ENCODE measurements at places on chromosomes 13 and 19.

DNA sequence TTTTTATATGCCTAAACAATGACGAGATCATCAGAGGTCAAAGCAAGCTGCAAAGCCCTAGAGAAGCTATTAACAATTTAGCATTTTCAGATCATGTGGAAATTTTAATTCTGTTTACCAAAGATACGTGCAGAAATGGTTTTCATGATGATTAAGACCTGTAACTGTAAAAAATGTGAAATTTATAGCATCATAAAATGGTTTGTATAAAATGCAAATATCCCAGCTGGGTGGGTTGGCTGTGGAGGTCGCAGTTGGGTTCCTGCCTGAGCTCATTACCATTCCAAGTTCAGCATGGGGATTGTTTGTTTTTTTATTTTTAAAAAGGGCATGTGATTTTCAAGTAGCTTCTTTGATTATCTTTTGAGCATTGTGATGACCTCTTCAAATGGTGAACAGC lies 47.9 kb upstream of the SIAH3 start:
- DNase-seq, result no peak

GRCh38 chr13:40409278-40409677 lies 257.2 kb downstream of the FOXO1 start:
- DNase-seq, result no peak

DNA sequence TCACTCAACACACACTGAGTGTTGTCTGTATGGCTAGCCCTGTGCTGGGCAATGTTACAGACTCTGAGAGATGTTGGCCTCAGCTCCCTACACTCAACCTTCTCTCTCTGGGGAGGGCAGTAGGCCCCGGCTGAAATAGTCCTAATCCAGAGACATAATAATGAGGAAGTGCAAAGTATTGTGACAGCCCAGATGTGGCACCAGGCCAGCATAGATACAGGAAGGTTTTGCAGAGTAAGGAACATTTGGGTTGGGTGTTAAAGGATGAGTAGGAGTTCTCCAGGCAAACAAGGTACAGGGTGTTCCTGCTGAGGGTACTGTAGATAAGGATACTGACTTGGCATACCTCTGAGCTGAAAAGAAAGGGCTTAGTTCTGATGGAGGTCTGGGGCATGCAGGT lies 2.4 kb downstream of the LIN7B start:
- peak; percentile 25 for DNase-seq

DNA sequence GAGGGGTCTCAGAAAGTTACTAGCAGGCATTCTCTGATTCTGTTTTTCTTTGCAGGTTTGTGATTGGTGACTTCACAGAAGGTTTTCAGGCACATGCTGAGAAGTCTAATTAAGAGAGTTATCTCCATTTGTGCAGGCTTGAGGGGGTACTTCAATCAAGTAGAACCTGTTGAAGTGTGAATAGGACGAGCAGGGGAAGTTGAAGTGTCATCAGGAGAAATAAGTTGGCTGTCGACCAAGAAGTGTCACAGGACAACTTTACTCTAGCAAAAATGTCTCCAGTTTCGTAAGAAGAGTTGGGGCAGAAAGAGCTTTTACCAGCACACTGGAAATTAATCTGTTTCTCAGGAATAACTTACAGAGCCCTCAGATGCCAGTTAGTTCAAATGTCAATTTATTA lies 576.5 kb upstream of the SLITRK5 start:
- DNase-seq, result no peak

- DNase-seq, result no peak
Measured at GRCh38 chr13:42781352-42781751, at the start of gene FAM216B. FAM216B (plus strand) TSS chr13:42781584; CDS start chr13:42784068, 2,484 bp downstream.

DNA sequence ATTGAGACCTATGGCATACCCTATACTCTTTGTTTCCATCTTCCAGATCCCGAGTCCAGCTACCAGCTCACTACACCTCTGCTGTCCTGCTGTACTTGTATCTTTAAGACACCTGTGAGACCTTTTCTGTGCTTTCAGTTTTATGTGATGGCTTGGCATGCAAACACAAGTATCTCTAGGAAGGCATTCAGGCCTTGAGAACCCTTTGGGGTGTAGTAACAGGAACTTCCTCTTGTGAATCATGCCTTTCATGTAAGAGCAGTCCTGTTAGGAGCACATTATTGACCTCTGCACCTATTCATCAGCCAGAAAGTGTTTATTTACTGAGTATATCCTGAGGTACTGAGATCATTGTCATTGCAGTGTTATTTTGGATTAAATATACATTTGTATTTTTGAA lies 87.0 kb upstream of the HTR2A start:
- peak; percentile 69 for DNase-seq

GRCh38 chr13:36190771-36191170 lies 23.6 kb downstream of the SOHLH2 start:
- no peak for DNase-seq

- DNase-seq, result no peak
Measured at GRCh38 chr19:31127134-31127967, 221.9 kb downstream of the TSHZ3 start.

DNA sequence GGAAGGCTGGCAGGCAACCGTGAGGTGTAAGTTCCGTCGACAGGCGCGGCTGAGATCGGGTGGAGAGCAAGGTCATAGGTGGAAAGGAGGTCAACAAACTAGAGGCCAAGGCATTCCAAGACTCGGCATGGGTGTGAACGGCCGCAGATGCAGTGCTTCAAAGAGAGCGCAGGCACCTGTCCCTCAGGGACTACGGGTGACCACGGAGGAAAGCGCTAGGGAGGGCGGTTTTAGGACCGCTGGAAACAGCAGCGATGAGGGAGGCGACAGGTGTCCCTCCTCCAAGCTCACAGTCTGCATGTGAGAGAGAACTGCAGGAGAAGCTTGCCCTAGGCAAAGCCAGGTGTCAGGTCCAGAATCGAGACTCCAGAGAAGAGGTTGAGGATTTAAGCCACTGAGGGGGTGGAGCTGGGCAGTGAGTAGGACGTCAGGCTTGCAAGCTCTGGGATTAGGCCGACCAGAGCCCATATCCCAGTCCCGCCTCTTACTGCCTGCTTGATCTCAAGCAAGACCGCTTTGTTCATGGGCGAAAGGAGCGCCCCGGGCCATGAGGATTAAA lies 1.6 kb upstream of the MLNR start:
- peak; percentile 6 for DNase-seq

- no peak for DNase-seq
Measured at GRCh38 chr13:102392481-102393209, 9.2 kb downstream of the FGF14 start.

GRCh38 chr19:2016041-2016807 lies 710 bp upstream of the BTBD2 start:
- peak; percentile 67 for DNase-seq

GRCh38 chr13:30739761-30740642 lies 4.7 kb downstream of the ALOX5AP start:
- peak; percentile 55 for DNase-seq

- no peak for DNase-seq
Measured at GRCh38 chr19:2287585-2288337, 5.8 kb upstream of the PEAK3 start.

DNA sequence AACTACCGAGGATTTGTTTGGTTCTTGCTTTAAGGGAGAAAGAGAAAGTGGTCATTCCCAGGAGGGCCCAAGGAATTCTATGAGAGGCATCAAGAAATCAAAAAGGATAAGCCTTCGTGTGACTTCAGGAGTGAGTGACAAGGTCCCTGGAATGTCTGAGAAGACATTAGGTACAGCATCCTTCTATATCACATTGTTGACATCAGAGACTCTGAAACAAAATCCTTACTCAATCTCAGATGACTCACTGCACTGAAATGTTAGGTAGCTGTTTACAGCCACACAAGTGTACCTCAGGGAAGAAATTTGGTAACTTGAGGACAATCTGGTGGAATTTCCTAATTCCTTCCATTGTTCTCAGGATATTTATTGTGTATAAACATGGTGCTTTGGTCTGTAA lies 7.9 kb upstream of the LGALS14 start:
- DNase-seq, result no peak

- DNase-seq, result no peak
Measured at GRCh38 chr13:110503979-110504499, 57.5 kb downstream of the RAB20 start.

All from B cell (primary cell).